CD4-positive, alpha-beta T cell treated with Interleukin-10 for 1 hour (primary cell): ENCODE measurements at places on chromosomes 5 and 9.
A peak's percentile ranks its signal among the peaks of the same experiment; 100 is the strongest.

DNA sequence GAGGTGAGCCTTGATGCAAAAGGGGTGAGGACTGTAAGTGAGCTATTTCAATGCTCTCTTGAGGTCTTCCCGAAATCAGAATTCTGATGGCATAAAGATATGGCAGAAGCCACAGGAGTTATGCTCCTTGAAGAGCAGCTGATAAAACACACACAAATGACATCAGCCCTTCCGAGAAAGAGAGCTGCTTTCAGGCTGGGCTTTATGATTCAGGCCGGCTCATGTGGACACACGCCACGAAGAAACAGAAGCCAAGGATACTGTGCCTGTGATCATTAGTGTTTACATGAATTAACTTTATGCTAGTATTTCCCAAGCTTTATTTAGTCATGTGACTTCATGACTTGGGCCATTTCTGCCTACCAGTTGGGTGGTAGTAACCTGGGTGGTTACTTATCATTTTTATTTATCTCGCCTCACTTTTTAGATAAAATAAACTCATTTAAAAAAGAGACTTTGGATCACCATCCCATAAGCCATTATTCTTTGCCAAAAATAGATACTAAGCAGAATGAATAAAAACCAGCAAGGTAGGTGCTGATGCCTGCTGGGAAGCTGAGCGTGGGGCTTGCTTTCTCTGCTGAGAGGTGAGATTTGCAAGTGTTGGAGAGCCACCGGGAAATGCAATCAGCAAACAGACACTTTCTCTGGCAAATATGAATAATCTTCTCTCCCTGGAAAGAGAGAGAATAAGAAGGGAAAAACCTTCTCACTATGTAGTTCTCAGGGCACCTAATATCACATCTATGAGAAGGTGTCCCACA lies 73.0 kb upstream of the SLC25A51 start:
- DNase-seq, result no peak

DNA sequence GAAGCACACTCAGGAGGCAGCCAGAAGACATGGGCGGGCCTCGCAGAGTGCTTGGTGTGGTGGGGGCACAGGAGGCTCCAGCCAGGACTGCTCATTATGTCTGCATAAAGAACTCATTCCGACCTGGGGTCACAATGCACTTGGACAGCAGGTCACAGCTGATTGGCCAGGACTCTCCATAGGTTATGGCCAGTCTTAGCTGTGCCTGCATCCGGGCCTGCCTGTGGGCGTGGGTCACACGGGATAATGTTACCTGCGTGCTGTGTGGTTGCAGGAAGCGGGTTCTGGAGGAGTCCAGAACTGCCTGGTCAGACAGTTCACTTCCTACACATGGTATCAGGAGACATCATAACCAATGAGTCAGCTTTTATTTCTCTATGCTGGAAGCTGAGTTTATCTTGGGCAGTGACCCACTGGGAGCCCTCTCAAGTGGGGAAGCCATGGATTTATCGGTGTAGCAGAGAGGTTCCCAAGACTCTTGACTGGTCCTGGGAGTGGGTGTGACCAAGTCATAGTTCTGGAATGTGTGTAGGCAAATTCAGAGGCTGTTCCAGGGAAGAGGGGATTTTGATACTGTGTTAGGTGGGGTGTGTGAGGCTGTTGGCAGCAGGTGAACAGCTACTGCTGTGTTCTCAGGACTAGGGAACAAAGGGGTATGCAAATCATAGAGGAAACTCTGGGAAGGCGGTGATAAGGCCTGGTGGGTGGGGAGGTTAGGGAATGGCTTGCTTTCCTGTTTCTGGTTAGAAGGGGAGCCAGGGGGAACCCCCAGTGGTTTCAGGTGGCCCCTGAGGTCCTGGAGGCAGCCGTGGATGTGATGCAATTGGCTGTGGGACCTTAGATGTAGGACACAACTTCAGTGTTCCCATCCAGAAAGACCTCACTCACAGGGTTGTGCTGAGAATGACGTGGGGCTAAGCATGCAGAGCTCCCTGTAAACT lies 51.3 kb downstream of the ARHGEF37 start:
- DNase-seq, result no peak

GRCh38 chr9:80496901-80497556 lies 925.3 kb downstream of the TLE4 start:
- DNase-seq, result no peak

GRCh38 chr5:35230038-35230611 lies at the start of gene PRLR:
Gene PRLR (minus strand): TSS chr5:35230487. CDS start chr5:35089620, 140,867 bp downstream.
- DNase-seq, result no peak

DNA sequence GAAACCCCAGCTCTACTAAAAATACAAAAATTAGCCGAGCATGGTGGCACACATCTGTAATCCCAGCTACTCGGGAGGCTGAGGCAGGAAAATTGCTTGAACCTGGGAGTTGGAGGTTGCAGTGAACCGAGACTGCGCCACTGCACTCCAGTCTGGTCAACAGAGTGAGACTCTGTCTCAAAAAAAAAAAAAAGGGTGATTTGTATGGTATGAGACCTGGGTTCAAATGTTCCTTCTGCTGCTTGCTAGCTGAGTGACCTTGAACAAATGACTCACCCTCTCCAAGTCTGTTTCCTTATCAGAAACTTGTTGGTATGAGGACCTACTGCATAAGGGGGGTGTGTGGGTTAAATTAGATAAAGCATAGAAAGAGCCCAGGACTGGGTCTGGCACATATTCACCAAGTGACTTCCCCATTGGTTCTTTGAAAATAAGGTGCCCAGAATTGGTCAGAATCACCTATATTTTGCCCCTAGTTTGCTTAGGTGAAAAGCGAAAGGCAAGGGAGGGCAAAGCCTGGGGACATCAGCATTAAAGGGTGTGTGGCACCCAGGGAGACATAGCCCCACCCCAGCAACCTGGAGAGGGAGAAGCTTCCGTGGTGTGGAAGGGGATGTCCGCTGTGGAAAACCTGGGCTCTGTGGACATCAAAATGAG lies 9.9 kb downstream of the SLC25A25 start:
- no peak for DNase-seq

DNA sequence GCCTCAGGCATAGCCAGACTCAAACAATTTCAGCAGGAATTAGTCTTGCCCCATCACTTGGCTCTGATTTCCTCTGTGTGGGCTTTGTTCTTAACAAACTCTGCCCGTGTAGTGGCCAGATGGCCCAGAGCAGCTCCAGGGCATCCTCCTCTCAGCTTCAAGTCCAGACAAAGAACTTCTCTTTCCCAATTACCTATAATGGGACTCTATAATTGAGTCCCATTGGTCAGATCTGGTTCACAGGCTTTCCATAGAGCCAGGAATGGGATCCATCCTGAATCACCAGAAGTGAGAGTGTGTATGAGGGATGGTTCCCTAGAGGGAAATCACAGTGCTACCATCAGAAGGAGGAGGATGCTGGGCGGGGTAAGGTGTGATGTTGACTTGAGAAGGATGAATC lies 515.8 kb downstream of the KIF4B start:
- DNase-seq, result no peak

DNA sequence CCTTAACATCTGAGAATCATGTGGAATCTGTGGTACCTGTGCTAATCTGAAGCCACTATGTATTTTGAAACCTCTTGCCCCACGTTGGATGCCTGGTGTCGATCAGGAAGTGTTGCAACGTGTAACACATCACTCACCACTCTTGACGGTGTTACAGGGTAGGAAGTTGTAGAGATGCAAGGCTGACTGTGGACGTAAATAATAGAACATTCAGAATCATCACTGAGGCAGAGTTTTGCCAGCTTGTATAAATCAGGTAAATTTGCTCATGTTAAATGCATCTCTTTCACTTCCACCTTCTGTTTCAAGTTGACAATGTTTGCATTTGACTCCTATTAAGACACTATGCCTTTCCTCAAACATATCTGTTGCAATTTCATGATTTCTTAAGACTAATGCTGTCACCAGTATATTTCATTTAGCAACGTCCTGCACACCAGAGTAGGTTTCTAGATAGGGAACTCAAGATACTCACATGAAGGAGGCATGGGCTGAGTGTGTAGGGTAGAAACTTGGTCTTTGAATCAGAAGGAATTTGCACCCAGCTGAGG lies 38.1 kb downstream of the BASP1 start:
- DNase-seq, result no peak

GRCh38 chr9:13675638-13676000 lies 396.1 kb upstream of the MPDZ start:
- DNase-seq, result no peak

GRCh38 chr9:111803924-111804323 lies 9.2 kb upstream of the SHOC1 start:
- no peak for DNase-seq

- DNase-seq, result no peak
Observed at GRCh38 chr5:1765880-1766235, 33.8 kb downstream of the MRPL36 start.

GRCh38 chr5:71924980-71925379 lies 182.3 kb upstream of the MAP1B start:
- DNase-seq, result no peak

GRCh38 chr5:149265597-149265996 lies 6.1 kb upstream of the AFAP1L1 start:
- no peak for DNase-seq

GRCh38 chr5:73693573-73694061 lies 67.6 kb downstream of the ARHGEF28 start:
- peak; percentile 6 for DNase-seq

DNA sequence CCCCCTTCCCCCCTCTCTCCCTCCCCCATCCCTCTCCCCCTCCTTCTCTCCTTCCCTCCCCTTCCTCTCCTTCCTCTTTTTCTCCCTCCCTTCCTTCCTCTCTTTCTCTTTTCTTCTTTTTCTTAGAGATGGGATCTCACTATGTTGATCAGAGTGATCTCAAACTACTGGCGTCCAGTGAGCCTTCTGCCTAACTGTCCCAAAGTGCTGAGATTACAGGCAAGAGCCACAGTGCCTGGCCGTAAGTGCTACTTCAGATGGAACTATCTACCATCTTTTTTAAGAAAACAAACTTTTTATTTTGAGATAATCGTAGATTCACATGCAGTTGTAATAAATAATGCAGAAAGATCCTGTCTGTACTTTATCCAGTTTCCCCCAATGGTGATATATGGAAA lies 6.3 kb downstream of the RCL1 start:
- no peak for DNase-seq

- DNase-seq, result no peak
Observed at GRCh38 chr5:4700069-4700468, 440.1 kb upstream of the ADAMTS16 start.

DNA sequence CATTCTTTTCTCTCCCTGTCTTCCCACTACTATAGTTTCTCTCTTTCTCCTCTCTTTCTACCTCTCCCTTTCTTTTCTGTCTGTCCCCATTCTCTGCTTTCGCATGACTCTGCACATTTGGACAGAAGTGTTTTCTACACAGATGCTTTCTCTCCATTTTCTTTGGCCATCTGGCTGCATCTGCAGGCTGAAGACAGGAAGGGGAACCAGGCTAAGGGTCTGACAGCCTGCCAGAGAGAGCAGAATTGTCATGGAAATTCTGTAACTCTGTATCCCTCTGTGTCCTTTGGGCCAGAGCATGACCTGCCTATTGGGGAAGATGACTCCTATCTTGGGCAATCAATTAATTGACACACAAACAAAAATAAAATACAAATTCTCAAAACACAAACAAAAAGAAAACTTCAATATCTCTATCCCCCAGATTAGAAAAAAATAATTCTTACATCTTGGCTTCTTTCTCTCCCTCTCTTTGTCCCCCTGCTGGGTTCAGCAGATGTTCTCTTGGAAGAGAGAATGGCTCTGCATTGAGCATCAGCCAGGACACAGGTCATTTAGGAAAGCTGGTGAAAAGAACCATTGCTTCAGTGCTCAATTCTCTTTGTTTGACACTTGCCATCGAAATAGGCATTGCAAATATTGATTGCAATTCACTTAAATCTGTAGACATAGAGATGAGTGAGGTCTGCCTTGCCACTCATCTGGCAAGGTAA lies 415.9 kb upstream of the KLF4 start:
- DNase-seq, result no peak

- no peak for DNase-seq
Observed at GRCh38 chr5:179187229-179187678, 127.1 kb downstream of the ZNF354C start.

GRCh38 chr5:73816656-73817420 lies 190.8 kb downstream of the ARHGEF28 start:
- no peak for DNase-seq

DNA sequence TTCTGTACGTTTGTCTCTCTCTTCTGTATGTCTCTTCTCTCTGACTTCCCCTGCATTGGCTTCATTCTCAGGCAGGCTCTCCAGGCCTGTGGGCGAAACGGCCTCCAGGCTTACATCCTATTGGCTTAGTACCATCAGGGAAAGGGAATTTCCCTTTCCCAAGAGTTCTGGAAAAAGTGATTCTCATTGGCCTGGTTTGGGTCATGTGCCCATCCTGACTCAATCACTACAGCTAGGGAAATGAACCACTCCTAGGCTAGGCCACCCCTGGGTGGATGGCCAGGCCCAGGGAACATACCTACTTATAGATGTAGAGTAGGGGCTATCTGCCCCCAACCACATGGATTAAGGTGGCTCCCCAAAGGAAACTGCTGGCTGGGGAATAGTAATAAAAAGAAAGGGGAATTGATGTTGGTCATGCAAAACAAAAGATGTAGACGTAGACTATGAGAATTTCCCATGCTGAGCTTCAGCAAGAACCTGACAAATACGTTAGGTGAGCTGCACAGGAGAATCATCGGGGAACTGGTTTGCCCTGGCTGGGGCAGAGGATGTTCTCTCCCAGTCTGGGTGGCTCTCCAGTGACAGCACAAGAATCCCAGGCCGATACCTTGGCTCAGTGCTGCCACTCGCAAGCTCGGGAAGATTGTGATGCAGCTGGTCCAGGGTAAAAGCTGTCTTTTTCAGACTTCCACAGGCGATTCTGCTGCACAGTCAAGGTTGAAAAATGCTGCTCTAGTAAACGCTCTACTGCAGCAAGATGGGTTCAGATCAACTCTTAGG lies 3.7 kb upstream of the EGR1 start:
- no peak for DNase-seq

GRCh38 chr5:17177501-17178372 lies 39.7 kb upstream of the BASP1 start:
- no peak for DNase-seq

- no peak for DNase-seq
Observed at GRCh38 chr9:131107760-131108159, 11.4 kb downstream of the AIF1L start.

DNA sequence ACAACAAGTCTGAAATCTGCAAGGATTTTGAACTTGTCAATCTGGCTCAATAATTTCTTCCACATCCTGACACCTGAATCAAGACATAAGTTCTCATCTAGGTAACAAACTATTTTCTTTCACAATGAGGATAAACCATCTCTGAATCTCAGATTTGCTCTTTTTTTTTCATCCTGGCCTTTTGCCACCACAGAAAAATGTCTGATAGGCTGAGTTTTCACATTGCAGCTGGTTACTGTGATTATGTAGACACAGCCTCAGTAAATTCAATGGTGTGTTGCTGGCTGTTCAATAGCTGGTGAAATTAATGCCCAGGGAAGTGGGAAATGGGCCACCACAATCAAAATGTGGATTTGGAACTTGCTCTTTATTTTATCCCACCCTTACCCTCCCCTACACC lies 2.8 kb upstream of the ADRA1B start:
- DNase-seq, result no peak

DNA sequence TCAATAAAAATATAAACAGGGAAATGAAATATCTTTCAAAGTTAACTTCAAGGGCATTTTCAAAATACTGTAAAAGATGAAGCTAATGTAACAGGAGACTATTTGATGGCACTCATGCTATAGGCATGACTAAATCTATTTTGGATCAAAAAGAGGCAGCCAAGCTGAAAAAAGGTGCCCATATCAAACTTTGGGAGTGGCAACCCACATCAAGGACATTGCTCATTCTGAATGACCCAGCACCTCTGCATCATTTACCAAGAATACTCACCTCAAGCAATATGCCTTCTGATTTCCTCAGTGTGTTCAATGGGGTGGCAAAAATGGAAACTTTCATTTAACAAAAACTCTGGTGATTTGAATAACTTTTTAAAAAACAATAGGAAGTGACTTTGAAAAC lies 853.3 kb downstream of the TLE1 start:
- DNase-seq, result no peak
